Astrocyte of the cerebellum (primary cell): ENCODE measurements at places on chromosomes 16 and 17.

GRCh38 chr16:9082422-9082821 lies 9.0 kb upstream of the HAPSTR1 start:
- no peak for DNase-seq

DNA sequence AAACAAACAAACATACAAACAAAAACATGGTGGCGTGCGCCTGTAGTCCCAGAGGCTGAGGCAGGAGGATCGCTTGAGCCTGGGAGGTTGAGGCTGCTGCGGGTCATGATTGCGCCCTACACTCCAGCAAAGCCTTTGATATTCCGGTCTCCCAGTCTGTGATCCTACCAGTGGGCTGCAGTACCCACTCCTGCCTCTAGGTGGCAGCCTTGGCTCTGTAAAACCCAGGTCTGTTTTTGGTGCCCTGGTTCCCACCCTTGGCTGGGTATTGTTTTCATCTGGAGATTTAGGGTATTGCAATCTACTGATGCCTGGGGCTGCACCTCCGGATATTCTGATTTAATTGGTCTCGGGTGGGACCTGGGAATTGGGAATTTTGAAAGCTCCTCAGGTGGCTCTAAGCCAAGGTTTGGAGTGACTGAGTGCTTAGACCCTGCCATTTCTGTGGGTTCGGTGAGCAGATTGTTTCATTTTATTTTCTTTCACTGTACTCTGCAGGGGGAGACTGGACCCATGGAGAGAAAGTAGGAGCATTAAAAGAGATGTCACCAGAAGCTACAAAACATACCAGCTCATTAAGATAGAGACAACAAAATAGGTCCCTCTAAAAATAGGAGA lies 40.5 kb downstream of the MYH3 start:
- peak; percentile 53 for DNase-seq

DNA sequence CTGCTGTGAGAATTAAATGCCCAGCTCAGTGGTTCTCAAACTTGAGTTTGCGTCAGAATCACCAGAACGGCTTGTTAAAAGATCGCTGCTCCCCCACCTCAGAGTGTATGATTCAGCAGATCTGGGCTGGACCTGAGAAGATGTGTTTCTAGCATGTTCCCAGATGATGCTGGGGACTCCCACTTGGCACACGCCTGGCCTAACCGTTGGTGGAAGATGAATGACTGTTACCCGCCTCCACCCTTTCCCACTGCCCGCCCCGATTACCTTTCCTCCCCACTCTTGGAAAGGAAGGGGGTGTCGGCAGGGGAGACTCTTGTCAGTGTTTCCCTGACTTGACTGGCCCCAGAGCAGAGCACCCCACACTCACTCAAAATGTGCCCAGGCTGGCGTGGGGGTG lies 29.3 kb upstream of the ABCC3 start:
- DNase-seq = no peak

- no peak for DNase-seq
Observed at GRCh38 chr16:80166082-80166481, 374.7 kb upstream of the DYNLRB2 start.

DNA sequence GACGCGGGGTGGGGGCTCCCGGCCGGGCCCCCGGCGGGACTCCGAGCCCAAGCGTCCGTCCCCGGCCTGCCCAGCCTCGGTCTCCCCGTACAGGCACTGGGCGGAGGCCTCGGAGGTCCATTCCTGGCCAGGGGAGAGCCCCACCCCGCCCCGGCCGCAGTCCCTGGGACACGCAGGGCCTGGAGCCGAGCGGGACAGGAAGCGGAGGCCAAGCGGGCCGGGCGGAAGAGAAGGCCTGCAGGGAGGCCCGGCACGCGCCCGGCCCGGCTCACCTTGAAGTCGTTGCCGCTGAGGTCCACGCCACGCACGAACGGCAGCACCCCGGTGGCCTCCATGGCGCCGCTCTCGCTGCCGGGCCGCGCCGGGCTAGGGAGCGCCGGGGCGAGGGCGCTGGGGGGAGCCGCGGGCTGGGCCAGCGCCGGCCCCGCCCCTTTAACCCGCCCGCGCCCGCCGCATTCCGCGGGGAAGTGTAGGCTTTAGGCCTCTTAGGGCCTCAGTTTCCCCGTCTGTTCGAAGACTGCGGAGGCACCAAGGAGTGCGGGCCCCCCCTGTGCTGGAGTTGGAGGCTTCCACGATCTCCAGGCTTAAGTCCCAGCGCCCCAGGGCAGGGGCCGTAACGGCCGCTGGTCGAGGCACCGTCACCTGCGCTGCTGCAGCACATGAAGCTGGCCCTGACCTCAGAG lies at the start of gene FLII:
TSS of gene FLII (minus strand) at position 383 of the 683 bp plus-strand sequence. CDS start at position 335, 48 bp downstream.
- DNase-seq = no peak

GRCh38 chr16:23187341-23187740 lies 4.8 kb downstream of the SCNN1G start:
- no peak for DNase-seq

- DNase-seq = no peak
Observed at GRCh38 chr17:41865596-41865893, 322 bp upstream of the KLHL11 start.

DNA sequence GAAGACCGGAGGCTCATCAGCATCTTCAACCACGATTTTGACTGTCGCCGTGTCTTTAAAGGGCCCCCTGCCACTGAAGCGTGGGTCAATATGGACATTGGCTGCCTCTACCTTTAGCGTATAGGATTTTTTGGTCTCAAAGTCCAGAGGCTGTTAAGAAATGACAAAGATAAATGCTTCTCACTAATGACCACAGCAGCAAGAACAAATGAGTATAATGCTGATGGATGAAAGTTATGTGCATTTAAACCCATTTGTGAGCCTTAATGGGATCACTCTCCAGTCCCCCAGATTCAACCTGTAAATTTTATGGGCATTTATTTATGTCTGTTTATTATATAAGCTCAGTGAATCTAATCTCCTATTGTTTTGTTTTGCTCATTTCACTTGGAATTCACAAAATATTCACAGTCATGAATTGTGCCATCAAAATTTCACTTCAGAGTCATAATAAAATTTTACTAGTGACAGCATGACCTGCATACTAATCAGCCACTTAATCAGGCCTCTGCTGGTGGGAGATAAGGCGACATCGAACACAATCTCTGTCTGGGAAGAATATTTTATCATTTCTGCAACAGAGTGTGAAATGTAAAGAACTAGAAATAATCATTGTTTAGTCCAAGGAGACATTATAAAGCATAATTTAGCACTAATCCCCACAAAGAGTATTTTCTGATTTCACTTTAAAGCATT lies 218.5 kb downstream of the CDH8 start:
- DNase-seq = no peak

DNA sequence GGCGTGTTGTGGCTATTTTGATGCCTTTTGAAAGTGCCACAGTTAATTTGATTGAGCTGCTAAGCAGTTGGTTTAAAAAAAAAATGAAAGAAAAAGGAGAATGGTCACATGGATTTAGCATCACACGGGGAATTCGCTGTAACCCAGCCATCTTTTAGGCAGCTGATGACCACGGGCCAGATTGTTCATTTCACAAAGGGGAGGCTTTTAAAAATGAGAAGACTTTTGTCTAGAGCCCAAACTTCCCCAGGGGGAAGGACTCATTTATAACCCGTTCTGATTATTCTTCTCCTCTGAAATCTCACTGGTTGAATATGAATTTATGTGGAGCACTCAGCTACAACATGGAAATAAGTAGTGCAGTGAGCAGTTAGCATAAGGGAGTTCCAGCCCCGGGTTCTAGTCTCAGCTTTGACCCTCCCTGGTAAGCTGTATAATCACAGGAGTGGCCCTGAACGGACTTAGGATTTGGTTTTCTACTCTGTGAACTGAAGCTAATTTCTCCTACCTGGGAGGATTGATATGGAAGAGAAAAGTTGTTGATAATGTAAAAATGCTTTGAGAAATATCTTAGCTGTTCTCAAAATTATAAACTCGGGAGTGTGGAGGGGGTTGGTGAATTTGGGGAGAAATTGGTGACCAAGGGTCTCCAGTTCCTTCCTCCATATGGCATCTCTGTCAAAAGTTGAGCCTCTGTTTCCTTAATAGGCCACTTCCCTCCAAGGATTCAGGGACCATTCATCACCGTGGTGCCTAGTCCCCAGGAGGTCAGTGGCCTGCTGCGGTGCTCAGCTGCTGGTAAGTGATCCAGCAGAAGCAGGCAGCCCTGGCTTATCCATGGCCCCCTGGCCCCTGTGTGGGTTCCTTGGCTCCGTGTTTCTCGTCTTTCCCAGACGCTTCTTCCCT lies 76.4 kb upstream of the TBX2 start:
- no peak for DNase-seq

GRCh38 chr16:85541980-85542900 lies 70.9 kb upstream of the GSE1 start:
- DNase-seq = no peak

GRCh38 chr16:31536804-31537361 lies 9.2 kb downstream of the AHSP start:
- no peak for DNase-seq

GRCh38 chr16:1784977-1785845 lies 2.5 kb downstream of the NUBP2 start:
- no peak for DNase-seq

GRCh38 chr16:88333848-88334777 lies 48.6 kb upstream of the ZNF469 start:
- DNase-seq = no peak

- DNase-seq = no peak
Observed at GRCh38 chr16:66269617-66270332, 96.7 kb upstream of the CDH5 start.

DNA sequence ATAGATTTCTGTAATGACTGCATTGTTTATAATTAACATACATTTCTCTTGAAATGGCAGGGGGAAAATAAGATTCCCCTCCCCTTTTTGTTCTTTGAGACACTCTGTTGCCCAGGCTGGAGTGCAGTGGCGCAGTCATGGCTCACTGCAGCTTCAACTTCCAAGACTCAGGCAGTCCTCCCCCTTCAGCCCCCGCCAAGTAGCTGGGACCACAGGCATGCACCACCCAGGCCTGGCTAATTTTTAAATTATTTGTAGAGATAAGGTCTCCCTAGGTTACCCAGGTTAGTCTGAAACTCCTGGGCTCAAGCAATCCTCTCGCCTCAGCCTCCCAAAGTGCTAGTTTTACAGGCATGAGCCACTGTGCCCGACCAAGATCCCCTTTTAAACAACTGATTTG lies 67.7 kb downstream of the KATNIP start:
- DNase-seq = no peak

DNA sequence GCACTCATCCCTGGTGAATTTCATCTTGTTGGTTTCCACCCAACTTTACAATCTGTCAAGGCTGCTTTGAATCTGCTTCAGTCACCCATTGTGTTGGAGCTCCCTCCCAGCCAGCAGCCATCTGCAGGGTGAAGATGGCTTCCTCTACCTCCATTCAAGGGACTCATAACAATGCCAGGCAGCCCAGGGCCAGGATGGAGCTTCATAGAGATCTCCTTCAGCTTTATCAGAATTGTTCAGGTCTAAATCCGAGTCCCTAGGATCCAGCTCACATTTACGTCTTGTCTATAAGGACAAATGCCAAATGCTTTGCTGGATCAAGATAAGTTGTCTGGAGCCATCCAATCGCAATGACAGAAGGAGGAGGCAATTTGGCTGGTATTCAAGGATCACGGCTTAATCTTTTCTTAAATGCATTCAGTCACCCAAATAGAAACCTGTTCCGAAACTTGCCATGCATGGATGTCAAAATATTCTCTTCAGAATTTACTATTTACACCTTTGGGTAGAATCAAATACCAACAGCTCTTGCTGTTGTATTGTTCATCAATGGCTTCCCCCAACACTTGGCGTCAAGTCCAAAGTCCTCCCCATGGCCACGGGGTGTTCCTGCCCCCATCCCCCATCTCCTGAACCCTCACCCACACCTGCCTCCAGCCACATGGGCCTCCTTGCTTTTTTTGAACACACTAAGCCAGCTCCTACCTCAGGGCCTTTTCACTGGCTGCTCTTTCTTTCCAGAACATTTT lies 3.8 kb upstream of the FAM171A2 start:
- no peak for DNase-seq

DNA sequence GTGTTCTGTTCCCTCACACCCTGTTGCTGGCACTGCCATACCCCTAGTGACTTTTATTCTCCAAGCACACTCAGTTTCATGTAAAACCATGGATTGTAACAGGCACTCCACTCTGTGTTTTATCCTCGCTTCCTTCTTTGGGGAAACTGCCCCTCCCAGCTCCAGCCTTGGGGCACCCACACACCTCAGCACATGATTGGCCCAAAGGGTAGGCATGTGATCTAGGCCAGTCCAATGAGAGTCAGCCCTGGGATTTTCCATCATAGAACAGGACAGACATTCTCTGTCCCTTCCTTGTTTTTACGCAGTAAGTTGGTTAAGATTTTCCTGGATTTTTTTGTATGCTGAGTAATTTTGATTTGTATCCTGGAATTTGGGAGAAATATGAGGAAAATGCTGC lies 115.4 kb downstream of the C16orf95 start:
- no peak for DNase-seq

GRCh38 chr16:69941251-69942098 lies 9.7 kb upstream of the CLEC18A start:
- DNase-seq = no peak

GRCh38 chr16:20821682-20822081 lies 15.4 kb downstream of the REXO5 start:
- DNase-seq = no peak

- no peak for DNase-seq
Observed at GRCh38 chr17:72381597-72382397, 261.0 kb downstream of the SOX9 start.

DNA sequence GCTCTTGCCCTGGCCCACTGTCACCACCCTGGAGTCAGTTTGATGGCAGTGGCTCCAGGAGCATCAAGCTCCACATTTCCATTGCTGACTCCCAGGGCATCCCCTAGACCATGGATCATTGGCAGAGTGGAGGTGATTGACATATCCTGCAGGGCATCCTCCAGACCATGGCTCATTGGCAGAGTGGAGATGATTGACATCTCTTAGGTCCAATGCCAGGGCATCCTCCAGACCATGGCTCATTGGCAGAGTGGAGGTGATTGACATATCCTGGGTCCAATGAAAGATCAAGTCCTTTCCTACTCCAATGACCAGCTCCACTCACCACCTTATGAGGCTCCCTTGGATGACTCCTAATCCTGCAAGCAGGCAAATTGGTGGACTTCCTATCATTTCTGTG lies 174.3 kb upstream of the NLRP1 start:
- no peak for DNase-seq

DNA sequence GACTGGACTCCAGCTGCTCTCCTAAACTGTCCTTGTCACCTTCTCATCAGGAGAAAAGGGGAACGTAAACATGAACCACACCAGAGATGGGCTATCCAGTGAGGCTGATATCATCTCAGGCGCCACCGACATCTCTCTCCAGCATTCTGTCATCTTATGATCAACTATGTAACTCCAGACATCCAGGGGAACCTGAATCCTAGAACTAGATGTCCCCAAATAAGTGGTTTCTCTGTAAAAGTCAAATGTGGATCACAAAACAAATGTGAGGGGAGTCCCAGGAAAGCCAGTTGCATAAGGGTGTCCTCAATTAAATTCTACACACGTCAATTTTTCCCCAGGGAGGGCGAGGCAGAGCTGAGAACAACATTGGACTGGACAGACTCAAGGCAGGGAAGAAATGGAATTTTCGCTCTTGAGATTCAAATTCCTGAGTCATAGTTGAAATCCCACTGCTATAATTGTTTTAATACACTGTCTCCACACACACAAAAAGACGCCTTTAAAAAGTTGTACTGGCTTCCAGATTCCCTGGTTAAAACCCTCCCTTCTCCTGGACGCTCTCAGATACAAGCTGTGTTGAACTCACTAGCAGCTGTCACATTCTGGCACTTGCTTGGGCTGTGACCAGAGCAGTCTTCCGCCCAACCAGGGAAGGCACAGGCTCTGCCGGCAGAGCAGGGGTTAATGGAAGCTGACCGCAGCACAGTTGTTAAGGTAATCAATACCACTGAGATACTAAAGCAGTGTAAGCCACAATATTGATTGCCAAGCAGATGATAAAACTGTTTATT lies 62.6 kb downstream of the ZFHX3 start:
- no peak for DNase-seq
